ENCODE measurements at places on chromosomes 7 and 10.

DNA sequence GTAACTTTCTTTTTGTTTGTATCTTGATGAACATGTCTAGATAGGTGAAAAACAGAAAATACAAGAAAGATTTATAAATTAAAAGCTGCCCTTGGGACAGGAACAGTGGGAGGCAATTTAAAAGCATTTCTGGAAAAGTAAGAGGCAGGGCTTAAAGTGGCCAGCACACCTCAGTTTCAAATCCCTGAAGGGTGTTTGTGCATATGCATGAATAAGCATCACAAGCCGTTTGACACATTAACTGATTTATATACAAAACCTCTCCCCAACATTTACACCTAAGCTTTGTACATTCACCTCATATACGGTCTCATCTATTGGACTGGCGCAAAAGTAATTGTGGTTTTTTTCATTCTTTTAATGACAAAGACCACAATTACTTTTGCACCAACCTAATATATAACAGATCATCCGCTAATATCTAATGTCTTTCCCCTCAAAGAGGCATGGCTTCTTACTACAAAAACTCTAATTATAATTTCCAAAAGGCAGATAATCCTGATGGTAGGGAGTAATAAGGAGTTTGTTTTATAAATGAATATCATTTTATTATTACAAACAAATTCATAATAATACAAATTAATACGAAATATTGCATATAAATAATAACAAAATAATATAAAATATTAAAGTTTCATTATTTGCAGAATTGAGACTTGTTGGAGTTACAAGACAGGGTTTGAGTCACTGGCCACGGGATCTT is 48.3 kb downstream of the LRGUK start:
- no peak for DNase-seq

- DNase-seq, result no peak
These were observed 213.1 kb downstream of the DIP2C start for GRCh38 chr10:476455-476780.

DNA sequence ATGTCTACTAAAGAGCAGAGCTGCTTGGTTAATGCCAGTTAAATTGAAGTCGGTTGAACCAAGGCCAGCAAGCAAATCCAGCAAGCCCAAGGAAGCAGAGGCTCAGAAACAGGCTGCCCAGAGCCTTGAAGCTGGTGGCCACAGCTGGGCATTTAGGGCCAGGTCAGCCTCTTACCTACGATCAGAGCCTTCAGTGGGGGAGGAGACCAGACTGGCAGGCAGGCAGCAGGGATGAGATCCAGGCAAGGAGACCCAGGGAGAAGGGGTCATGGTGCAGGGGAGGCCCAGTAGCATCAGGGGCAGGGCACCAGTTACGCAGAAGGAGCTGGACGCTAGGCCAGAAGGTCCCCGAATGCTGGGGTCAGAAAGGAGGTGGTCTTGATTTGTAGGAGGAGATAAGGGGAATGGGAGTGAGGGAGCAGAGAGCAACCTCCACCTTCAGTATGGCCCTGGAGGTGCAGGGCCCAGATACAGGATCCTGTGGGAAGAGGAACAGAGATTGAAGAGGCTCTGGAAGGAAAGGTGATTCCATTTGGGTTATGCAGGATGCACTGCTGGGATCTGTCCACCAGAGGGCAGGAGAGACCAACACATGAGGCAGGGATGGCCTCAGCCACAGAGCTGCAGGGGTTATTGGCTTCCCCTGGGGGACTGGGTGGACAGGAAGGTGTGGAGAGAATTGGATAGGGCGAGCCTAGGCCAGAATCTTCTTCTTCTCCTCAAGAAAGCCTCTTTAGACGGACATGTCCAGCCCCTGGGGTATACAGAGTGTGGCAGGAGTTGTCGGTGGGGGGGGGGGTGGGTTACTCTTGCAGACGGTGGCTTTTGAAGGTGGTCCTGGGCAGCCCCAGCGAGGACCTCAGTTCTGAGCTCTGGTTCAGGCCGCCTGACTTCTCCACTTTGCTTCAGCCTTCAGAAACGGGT is 132.6 kb upstream of the PODXL start:
- peak; percentile 47 for DNase-seq

DNA sequence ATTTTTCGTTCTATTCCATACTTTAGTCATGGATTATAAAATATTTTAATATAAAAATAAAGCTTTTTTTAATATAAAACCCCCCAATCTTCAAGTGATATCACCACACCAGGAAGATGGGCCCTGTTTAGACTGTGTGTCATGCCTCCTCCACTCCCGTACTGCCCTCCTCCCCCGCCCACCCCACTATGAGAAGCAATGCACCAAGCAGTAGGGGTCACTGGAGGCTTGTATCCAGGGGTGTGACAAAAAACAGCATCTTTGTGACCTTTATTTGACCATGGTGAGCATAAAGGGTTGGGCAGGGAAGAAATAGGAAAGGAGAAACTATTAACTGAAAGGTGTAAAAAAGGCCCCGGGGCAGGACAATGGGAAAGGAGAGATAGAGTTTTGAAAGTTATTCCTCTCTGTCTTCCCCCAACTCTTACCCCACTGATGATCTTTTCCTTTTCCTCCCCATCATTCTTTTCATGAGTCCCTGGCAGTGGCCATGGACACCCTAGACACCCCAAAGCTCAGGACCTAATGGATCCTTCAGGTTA is 3.5 kb downstream of the PITX3 start:
- no peak for DNase-seq

- no peak for DNase-seq
These were observed 260.4 kb upstream of the LYZL1 start for GRCh38 chr10:29028486-29028885.

- DNase-seq, result no peak
These were observed 182.6 kb downstream of the COBL start for GRCh38 chr7:51134013-51134441.

DNA sequence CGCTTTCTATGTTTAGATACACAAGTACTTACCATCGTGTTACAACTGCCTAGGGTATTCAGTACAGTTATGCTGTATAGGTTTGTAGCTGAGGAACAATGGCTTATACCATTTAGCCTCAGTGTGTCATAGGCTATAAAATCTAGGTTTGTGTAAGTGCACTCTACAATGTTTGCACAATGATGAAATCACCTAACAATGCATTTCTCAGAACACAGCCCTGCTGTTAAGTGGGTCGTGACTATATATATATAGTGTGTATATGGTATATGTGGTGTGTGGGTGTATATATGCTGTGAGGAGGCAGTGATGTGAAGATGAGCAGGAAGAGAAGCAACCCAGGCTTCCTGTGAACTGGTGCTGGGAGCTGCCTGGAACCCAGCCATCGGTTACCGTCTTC is 65.6 kb upstream of the MKI67 start:
- DNase-seq, result no peak

DNA sequence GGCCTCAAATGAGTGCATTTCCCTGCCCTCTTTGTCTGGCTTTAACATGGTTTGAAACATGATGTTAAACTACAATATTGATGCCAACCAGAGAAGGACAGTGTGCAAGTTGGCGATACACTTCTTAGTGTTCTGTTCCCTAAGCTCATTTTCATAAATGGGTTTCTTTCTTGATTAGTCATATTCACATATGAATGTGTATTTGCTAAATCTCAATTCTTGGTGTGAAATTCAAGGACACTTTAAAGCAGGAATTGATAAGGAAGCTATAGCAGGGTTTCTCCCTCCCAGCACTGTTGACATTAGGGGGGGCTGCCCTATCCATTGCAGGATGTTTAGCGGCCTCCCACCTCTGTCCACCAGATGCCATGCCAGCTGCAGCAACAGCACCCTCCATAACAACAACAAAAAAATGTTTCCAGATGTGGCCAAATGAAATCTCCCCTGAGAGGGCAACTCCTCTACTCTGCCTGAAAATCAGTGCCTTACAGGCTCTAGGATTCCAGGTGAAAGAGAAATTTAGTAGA is 13.1 kb downstream of the CCNY start:
- DNase-seq, result no peak

- no peak for DNase-seq
These were observed 10.6 kb downstream of the ZNF485 start for GRCh38 chr10:43616697-43617370.

- DNase-seq, result no peak
These were observed 719.6 kb upstream of the GRM3 start for GRCh38 chr7:85924062-85924461.

DNA sequence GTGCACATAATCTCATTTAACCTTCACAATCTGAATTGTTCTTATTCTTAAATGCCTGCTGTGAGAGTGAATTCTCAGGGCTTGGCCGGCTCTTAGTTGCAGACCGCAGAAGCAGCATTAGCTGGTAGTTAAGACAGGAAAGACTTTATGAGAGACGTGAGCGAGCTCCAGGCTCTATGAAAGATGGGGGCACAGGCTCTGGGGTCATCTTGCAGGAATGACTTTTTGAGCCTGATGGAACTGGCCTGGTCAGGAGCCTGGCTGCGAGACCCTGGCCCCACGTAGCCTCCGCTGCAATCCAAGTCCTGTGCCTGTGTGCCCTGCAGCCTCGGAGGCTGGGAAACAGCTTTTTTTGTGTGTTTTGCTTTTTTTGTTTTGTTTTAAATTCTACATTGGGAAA is 958.8 kb upstream of the ZNF722 start:
- no peak for DNase-seq

GRCh38 chr10:3169271-3169670 is 3.3 kb downstream of the PITRM1 start:
- DNase-seq, result peak; percentile 22

DNA sequence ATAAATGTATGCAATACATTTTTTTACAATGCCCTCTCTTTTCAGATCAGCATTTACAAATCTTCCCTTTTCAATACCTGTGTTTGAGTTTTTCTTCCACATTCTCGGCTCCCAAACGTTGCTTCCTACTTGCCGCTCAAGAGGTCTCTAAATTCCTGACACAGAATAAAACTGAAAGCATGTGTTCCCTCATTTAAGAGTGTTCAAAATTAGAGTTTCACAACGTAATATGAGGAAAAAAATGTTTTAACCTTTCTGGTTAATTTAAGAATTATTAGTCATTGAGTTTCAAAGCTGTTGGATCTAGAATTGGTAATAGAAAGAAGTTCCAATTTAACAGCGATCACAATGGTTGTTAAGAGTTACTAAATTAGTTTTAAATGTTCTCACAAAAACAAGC is 100.4 kb downstream of the ARID5B start:
- no peak for DNase-seq
